CD4-positive, alpha-beta T cell treated with Interferon gamma for 1 hour (primary cell): ENCODE measurements at places on chromosomes 16 and 17.

DNA sequence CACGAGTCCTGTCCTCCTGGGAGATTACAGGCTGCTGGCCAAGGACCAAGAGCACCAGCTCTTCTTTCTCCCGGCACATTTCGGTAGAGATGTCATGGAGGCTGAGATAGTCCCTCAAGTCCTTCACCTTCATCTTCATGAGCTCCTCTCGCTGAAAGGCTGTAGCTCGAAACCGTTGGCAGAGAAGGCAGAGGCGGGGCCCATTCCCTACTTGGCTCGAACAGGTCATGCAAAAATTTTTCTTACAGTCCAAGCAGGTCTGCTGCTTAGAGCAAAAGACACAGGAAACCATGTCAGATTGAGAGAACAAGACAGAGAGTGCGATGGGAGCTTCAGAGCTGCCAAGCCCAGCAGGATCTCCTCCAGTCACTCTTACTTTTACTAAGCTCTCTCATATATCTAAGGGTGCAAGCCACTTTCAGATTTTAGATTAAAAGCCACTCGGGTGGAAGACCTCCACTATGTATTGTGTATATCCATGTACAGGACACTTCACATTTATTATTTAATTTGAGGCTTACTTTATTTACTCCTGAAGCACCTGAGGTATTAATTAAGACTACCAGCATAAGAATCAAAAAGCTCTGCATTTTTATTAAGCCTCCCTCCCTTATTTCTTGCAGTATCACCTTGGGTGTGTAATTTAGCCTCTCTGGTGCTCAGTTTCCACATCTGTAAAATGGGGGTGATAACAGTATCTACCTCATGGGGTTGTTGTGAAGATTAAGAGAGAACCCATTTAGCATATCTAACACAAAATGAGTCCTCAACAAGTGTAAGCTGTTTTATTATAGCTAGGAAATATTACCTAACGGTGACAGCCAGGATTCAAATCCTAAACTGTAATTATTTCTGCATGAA, 41.4 kb downstream of the LIG3 start:
- no peak for DNase-seq

DNA sequence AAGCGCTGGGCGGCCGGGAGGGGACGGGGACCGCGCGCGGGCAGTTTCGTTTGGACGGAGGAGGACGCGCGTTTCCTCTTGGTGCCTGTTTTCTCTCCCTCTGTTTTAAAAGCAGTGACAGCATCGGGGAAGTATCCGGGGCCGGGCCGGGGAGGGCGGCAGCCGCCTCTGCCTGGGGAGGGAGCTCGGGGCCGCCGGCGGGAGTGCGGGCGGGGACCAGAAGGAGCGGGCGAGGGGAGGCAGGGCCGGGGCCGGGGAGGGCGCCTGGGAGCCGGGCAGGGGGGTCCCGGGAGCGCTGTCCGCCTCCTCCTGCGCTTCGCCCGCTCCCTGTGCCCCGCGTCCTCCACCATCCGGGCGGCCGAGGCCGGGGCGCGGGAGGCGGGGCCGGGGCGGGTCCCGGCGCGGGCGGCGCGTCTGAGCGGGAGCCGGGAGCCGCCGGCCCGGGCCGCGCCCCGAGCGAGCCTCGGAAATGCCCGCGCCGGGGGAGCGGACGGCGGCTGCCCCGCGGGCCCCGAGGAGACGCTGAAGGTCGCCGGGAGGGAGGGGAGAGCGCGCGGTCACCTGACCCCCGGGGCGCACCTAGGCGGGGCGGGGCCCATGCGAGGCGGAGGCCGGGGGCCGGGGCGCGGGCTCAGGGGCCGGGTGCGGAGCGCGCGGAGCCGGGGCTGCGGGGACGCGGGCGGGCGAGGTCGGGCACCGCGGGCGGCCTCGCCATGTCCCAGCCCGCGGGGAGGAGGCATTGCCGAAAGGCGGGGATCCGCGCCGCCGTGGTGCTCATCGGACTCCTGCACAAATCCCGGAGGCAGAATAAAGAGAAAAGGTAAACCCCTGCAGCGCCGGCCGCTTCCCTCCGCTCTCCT, 57.3 kb downstream of the RAP1GAP2 start:
- DNase-seq = no peak

GRCh38 chr16:23999663-24000062, 163.9 kb downstream of the PRKCB start:
- no peak for DNase-seq

- DNase-seq = no peak
These were observed 195.3 kb downstream of the STX8 start for GRCh38 chr17:9380361-9380760.

DNA sequence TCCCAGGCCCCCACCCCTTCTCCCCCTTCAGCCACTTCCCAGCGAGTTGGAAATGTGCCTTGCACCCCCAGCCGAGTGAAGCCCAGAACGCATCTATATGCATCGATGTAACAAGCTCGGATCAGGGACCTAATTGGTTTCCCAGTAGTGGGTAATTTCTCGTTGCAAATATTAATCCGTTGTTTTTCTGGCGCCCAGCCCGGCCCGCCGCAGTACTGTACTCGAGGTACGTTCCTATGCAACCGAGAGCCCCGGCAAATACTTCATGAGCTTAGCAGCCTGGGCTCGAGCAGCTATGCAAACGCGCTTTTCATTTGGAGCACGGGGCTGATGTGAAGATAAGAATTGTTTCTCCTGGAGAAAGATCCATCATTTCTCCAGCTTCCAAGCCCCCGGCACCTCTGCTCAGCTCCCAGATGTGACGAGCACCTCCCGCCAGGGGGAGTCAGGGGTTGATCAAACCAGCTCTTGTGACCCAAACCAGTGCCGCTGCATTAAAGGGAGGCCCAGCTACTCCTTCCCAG, 229.8 kb downstream of the KATNIP start:
- DNase-seq = no peak

DNA sequence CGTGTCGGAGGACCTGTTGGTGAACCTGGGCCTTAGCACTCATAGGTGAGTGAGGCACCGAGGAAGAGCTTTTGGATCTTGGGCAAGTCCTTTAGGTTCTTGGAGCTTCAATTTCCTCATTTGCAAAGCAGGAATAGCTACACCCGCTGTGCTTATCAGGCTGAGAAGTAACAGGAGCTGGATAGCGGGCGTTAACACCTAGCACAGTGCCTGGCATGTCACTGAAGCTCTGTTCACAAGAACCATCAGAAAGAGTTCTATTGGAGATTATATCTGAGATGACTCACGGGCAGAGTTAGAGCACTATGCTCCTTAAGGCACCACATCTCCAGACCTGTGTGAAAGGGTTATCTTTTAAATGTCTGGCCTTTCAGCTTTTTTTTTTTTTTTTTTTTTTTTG, 12.8 kb downstream of the MEOX1 start:
- no peak for DNase-seq

GRCh38 chr17:27356091-27356705, 62.3 kb downstream of the WSB1 start:
- no peak for DNase-seq

- no peak for DNase-seq
These were observed 341.4 kb downstream of the FOXL1 start for GRCh38 chr16:86919578-86920305.

GRCh38 chr17:46764709-46765401, 53.6 kb downstream of the WNT3 start:
- DNase-seq = no peak

- peak; percentile 15 for DNase-seq
These were observed 229.8 kb downstream of the MAF start for GRCh38 chr16:79370736-79371135.

GRCh38 chr17:19470530-19471261, 59.7 kb downstream of the RNF112 start:
- no peak for DNase-seq

DNA sequence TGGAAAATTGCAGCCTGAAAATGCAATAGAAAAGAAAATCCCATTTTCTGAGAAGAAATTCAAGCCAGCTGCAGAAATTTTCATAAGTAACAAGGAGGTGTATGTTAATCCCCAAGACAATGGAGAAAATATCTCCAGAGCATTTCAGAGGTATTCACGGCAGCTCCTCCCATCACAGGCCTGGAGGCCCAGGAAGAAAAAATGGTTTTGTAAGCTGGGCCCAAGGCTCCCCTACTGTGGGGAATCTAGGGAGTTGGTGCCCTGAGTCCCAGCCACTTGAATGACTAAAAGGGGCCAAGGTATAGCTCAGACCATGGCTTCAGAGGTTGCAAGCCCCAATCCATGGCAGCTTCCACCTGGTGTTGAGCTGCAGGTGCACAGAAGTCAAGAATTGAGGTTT, 93.3 kb upstream of the ZNF267 start:
- no peak for DNase-seq

- no peak for DNase-seq
These were observed 18.8 kb downstream of the LGALS3BP start for GRCh38 chr17:78960928-78961327.

DNA sequence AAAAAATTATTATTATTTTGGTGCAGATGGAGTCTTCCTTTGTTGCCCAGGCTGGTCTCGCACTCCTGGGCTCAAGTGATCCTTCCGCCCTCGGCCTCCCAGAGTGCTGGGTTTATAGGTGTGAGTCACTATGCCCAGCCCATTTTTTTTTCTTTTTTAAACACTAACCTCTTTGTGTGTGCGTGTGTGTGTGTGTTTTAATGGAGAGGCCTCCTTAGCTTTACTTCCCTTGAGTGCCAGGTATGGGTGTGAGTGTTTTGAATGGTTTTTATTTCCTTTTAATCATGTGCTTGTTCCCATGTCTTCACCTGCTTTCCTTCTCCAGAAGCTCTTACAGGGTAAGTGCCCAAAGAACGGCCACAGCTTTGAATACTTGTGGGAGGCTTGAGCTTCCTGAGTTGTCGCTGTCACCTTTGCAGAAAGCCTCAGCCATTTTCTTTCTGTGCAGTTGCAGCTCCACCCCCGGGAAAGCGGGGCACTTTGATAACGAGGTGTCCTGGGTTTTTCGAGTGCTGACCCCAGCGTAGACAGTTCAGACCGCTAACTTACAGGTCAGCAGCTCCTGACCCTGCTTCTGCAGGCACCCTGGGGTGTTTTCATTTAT, 22.6 kb downstream of the AKAP1 start:
- DNase-seq = no peak

GRCh38 chr16:56115817-56116576, 75.3 kb upstream of the GNAO1 start:
- no peak for DNase-seq

DNA sequence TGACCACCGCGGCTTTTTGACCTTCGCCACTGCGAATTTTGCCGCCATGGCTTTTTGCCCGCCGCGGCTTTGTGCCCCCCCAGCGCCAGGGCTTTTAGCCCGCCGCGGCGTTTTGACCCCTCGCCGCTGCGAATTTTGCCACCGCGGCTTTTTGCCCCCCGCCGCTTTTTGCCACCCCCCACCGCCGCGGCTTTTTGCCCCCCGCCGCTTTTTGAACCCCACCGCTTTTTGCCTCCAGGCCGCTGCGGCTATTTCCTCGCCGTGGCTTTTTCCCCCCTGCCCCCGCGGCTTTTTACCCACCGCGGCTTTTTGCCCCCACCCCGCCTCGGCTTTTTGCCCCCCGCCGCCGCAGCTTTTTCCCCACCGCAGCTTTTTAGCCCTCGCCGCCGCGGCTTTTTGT, 134.8 kb upstream of the TP53TG3C start:
- no peak for DNase-seq

GRCh38 chr17:50279181-50279526, 4.9 kb downstream of the TMEM92 start:
- DNase-seq = no peak

GRCh38 chr17:48307814-48308411, 122.1 kb downstream of the SKAP1 start:
- DNase-seq = peak; percentile 41

- DNase-seq = peak; percentile 21
These were observed 27.2 kb downstream of the ZNF594 start for GRCh38 chr17:5164436-5164835.

- no peak for DNase-seq
These were observed 4.9 kb downstream of the SOX9 start for GRCh38 chr17:72125742-72126141.

- DNase-seq = no peak
These were observed 8.6 kb downstream of the NEUROD2 start for GRCh38 chr17:39599004-39599664.

GRCh38 chr17:66487981-66488468, 185.6 kb downstream of the PRKCA start:
- DNase-seq = no peak

- DNase-seq = no peak
These were observed 22.3 kb downstream of the SEZ6 start for GRCh38 chr17:28983286-28984230.

- DNase-seq = peak; percentile 43
These were observed 4.1 kb downstream of the RNF167 start for GRCh38 chr17:4944163-4944553.

DNA sequence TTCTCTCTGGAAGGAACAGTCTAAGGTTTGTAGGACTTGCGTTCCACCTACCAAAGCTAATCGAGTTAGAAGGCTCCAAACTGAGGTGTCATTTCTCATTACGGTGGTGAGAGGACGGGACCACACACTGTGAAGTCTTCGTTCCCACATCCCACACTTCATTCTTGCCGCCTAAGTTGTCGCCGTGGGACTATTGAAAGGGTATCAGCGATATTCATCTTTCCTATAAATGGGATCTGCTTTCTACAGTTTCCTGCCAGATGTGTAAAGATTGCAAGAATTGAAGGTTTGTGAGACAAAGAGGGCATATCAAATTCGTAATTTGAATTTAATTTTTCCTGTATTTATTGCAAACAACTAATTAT, 608 bp upstream of the TRIM37 start:
- DNase-seq = no peak

DNA sequence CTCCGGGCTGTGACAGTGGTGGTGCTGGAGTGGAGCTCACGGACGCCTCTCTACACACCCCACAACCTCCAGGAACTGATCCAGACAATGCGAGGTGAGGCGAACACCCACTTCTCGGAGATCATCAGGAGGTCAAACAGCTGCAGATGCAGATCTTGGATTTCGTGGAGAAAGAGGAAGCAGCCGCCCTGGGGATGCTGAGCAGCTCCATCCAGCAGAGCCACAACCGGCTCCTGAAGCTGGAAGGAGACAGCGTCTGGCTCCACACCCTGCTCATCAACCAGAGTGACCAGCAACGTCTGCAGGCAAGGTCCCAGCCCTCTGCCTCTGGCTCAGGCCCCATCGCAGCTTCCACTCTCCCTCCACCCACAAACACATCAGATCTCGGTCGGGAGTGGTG, 13.2 kb upstream of the SLC16A5 start:
- no peak for DNase-seq
